Amniotic epithelial cell (primary cell): ENCODE measurements at places on chromosomes 5 and 9.

- DNase-seq: no peak
Measured at GRCh38 chr5:171700318-171700912, 85.2 kb upstream of the SMIM23 start.

DNA sequence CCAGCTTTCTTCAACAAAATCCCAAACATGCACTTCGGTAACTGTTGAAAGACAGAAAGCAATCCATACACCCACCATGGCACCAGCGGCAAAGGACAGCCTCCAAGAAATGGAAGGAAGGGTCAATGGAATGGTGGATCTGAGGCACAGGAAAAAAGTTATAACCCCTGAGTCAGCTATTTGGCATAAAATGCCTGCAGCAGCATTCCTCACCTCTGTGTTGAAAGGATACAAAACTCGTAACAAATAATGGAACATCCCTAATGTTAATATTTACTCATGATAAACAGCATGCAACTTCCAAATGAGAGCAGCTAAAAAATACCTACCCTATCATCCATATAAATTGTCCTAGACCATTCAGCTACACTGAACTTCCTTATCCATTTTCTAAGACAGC is 9.4 kb downstream of the FBXW11 start:
- DNase-seq: no peak

GRCh38 chr5:160961761-160962160 is 109.8 kb upstream of the ATP10B start:
- no peak for DNase-seq

- DNase-seq: no peak
Measured at GRCh38 chr9:113588242-113588810, 124.8 kb downstream of the RGS3 start.

DNA sequence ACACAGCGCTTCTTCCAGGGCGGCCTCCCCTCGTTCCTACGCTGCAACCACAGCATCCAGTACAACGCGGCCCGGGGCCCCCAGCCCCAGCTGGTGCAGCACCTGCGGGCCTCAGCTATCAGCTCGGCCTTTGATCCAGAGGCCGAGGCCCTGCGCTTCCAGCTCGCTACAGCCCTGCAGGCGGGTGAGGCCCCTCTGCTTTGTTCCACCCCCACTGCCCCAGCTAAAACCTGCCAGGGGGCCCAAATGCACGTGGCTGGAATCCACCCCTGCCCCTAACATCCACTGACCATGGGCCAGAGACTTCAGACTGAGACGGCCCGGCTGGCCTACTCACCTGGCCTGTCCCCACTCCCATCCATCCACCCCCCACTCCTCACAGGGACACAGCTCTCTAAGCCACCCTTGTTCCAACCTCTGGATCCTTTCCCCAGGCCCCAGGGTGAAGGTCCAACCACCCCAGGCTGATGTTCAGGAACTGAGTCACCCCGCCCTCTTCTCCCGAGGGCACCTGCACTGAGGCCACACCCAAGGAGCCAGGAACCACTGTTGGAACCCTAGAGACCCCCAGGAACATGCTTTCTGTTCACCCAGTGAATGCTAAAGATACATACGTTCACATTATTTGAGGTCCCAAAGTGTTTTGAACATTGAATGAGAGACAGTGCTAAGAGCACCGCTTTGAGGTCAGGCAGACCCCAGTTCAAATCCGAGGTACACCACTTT is 18.9 kb upstream of the ASS1 start:
- no peak for DNase-seq

DNA sequence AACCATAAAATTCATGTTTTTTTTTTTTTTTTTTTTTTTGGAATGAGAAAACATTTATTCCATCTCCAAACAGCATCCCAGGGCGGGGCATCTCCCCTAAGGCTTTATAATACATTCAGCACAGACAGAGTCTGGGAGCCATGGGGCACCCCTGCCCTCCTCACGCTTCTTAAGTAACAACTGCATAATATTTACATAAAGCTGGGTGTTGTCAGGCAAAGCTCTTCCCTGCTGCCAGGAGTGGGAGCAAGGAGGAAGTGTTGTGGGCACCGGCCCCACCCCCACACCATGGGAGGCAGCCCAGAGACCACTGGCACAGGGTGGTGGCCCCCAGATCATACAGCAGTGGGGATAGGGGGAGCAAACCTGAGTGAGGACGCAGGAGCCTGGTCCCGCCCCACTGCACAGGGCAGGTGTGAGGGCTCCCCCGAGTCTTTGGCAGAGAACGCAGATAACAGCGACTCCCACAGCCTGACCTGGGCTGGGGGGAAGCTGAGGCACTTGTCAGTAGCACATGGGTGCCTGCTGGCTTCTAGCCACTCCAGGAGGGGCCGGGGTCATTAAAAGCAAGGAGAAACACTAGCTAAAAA is 86.1 kb upstream of the CEP78 start:
- DNase-seq: no peak

GRCh38 chr5:17105744-17106418 is 111.5 kb upstream of the BASP1 start:
- DNase-seq: peak; percentile 42

DNA sequence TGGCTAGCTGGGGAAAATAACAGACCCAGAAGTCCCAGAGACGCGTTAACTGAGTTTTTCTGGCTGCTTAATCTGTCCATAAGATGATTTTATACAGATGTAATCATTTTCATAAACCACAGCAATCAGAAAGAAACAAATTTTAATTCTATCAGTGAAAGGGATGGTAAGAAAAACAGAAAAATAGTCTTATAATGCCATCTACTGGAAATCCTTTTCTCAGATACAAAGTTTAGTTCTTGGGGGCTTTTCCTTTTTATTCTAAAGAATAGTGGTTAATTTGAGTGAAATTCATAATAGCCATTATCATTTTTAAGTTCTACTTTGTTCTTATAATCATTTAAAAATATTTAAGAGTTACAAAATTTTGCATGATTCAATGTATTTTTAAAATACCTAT is 44.4 kb downstream of the DROSHA start:
- DNase-seq: no peak

DNA sequence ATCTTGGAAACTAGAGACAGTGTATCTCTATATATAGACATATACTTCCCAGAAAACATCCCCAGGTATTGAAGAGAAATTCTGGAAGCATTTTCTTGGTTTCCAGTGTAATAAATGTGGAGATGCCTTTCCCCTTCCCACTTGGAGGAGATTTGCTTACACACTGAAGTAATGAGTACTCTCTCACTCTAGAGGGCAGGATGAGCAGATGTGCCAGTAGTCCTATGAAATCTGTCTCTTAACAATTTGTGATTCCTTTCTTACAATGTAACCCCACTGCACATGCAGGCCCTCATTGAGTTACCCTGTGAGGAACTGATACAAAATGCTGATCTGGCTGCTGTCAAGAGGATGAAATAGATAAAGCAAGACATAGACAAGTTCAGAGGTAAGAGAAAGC is 567.2 kb downstream of the SLCO4C1 start:
- no peak for DNase-seq

- DNase-seq: peak; percentile 56
Measured at GRCh38 chr5:73454379-73455036, 5.9 kb upstream of the FOXD1 start.

DNA sequence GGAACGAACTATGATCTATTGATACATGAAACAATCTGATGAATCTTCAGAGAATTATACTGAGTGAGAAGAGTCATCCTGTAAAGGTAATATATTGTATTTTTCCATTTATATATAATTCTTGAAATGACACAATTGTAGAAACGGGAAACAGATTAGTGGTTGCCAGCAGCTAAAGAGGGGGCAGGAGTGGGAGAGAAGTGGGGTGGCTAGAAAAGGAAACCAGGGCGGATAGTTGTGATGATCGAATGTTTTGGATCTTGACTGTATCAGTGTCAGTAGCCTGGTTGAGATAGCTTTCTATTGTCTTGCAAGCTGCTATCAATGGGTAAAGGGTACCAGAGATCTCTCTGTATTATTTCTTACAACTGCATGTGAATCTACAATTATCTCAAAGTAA is 17.7 kb upstream of the RAPGEF1 start:
- no peak for DNase-seq

DNA sequence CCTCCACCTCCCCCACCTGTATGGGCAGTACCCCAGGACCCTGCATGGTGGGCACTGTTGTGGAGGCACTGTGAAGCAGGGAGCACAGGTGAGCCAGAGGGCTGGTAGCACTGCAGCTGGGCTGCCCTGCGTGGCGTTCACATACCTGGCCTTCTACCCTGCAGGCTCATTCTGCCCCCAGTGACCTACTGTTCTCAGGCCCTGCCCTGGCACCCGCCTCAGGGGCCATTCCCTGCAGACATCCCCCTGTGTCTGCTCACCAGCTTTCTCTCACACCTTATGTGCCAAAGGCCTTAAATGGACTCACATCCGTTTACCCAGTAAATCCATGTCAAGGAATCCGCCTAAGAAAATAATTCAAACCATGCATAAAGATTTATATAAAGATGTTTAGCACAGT is 196.5 kb downstream of the CRB2 start:
- DNase-seq: no peak

DNA sequence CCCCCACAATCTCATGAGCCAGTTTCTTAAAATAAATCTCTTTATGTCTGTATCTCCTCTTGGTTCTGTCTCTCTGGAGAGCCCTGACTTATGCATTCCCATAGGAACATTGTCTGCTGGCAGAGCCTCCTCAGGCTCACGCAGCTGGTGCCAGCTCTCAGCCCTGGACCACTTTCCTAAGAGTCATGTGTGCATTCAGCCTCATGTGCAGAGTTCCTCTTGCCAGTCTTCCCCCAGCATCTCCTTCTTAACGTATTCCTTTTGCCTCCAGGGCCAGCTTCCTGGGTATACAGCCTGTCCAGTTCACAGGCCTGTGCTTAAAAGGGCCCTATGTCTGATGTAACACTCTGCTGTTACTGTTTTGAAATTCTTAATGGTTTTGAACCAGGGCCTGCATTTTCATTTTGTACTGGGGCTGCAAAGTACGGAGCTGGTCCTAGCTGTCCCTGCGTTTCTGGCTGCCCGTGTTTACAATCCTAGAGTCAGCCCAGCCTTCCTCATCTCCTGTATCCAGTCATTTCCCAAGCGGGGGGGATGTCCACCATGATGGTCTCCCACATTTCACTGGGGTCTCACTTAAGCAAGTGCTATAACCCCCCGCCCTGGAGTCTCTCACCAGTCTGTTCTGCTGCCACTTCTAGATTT is 18.1 kb downstream of the ANKRD33B start:
- no peak for DNase-seq

- DNase-seq: peak; percentile 52
Measured at GRCh38 chr5:10838038-10838437, 77.0 kb upstream of the DAP start.

- DNase-seq: no peak
Measured at GRCh38 chr5:29889051-29889450, 1304.4 kb upstream of the CDH6 start.

- no peak for DNase-seq
Measured at GRCh38 chr9:97723819-97724218, 26.7 kb upstream of the XPA start.

DNA sequence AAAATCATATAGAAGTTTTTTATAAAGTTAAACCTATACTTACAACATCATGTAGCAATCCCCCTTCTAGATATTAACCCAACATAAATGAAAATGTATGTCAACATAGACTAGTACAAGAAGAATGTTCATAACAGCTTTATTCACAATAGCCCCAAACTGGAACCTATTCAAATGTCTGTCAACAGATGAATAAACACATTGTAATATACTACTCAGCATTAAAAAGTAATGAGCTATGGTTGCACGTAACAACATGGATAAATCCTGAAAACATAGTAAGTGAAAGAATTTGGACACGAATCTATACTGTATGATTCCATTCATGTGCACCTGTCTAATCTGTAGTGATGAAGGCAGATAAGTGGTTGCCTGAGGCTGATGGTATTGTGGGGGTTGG is 73.9 kb downstream of the CSNK1G3 start:
- peak; percentile 9 for DNase-seq

DNA sequence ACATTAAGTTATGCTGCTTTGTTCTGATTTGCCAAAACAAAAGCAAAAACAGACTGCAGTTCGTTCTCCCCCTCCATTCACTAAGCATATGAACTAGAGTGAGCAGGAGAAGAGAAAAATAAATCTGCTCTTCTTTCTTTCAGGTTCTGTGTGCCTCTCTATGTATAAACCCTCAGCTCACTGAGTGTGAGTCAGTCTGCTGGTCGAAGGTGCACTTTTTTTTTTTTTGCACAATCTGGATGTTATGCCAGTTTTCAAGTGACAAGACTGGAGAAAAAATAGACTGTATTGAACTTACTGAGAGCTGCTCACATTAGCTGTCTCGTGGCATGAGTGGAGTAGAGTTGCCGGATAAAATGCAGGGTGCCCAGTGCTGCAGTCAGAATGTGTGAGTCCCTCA is 244.6 kb upstream of the ATP10B start:
- no peak for DNase-seq

DNA sequence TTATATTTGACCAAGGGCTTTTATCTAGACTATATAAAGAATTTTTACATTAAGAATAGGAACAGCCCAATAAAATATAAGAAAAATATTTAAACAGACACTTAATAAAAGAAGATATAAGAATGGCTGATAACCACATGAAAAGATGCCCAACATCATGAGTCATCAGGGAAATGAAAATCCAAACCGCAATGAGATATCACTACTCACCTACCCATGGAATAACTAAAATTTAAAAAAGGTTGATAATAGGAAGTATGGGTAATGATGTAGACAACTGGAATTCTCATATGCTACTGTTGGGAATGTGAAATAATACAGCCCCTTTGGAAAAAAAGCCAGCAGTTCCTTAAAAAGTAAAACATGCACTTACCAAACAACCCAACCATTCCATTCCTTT is 206.9 kb upstream of the PCSK5 start:
- peak; percentile 16 for DNase-seq

DNA sequence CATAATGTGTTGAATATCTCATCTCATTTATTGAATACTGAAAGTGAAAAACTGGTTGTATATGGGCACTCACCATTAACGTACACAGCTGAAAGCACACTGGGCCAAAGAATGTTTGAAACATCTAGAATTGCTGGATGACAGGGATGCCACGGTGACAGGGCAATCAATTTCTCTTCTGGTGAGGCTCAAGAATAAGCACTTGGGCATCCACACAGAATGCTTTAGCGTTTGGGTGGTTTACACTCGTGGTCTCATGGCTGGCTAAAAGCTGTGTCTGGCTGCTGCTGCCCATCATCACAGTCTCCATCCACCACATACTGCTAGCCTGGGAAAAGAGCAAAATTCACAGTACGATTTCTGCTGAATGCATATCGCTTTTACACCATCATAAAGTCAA is 30.7 kb upstream of the IL31RA start:
- DNase-seq: peak; percentile 48

- no peak for DNase-seq
Measured at GRCh38 chr5:163303718-163304117, 133.7 kb upstream of the CCNG1 start.

DNA sequence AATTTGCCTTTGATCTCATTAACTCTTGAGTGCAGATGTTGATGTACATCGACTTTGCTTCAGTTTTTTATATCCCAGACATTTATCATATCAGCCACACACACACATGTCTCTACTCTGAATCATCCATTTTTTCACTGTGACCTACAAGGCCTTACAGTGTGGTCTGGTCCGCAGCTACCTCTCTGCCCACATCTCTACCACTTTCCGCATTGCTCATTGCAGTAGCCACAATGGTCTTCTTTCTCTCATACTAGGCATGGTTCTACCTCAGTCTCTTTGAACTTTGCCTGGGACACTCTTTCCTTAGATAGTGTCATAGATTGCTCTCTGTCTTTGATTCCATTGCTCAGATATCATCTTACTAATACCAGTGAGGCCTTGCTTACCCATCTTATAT is 87.9 kb upstream of the FSD1L start:
- DNase-seq: peak; percentile 94

GRCh38 chr5:53318303-53318702 is 162.1 kb upstream of the FST start:
- DNase-seq: no peak

- DNase-seq: no peak
Measured at GRCh38 chr5:65812648-65813047, 90.6 kb downstream of the NLN start.
